Fibroblast of skin of left biceps (primary cell): ENCODE measurements at places on chromosomes 12 and 14.
A peak's percentile ranks its signal among the peaks of the same experiment; 100 is the strongest.

- DNase-seq, result no peak
Observed at GRCh38 chr14:93734086-93734822, 54.0 kb downstream of the PRIMA1 start.

GRCh38 chr12:53182903-53183302 lies 2.2 kb upstream of the CSAD start:
- no peak for DNase-seq

GRCh38 chr12:19572920-19573558 lies 133.7 kb downstream of the AEBP2 start:
- peak; percentile 21 for DNase-seq

- DNase-seq, result no peak
Observed at GRCh38 chr12:99099786-99100185, 454.7 kb downstream of the APAF1 start.
